ENCODE measurements at places on chromosomes 16 and 17.

GRCh38 chr17:64281962-64282752, 19.1 kb upstream of the TEX2 start:
- DNase-seq = peak; percentile 73

DNA sequence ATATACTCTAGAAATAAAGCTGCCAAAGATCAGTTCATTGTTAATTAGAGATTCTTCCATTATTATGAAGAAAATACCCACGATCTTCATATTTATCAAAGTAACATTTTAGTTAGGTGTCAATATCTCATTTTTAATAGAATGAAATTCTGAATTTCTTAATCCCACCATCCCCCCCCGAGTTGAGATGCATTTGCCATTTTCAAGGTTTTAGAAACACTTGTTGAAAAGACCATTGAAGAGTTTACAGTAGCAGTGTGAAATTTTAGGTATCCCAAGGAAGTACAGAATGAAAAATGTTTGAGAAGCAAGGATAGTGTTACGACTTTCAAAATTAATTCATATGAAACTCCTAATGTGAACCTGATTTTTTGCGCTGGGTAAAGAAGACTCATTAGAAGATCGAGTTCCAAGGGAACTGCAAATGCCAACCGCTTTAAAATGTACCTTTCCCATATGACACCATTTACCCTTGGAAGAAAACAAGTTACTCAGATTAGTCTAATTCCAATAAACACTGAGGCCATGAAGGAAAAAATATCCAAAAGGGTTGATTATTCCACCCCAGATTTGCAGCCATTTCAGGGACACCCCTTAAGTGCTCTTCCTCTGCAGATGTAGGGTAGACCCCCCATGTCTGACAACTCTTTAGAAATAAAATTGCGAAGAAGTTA, 731 bp downstream of the IKZF3 start:
- DNase-seq = no peak

DNA sequence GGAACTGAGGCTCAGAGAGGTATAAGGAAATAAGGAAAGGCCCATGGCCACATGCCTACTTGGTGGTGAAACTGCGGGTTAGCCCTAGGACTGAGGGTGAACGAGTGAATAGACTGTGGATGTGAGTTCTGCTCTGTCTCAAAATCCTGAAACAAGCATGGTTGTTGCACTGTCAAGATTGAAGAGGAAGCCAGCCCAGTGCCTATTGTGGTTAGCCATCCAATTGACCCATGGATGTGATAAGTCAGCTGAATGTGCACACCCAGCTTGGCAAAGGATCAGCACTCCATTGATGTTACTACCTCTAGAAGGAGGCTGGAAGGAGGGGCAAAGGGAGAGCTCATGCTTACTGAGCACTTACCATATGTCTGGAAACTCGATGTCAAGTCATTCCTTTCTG, 4.5 kb downstream of the TMEM114 start:
- DNase-seq = no peak

DNA sequence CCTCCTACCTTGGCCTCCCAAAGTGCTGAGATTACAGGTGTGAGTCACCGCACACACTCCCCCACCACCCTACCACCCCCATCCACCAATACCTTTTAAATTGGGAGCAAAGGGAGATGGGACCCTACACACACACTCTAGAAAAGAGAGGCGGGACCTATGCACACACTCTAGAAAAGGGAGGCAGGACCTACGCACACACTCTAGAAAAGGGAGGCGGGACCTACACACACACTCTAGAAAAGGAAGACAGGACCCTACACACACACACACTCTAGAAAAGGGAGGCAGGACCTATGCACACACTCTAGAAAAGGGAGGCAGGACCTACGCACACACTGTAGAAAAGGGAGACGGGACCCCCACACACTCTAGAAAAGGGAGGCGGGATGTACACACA, 18.9 kb downstream of the TPSD1 start:
- no peak for DNase-seq

GRCh38 chr16:81164958-81165357, 68.8 kb upstream of the GCSH start:
- DNase-seq = no peak

DNA sequence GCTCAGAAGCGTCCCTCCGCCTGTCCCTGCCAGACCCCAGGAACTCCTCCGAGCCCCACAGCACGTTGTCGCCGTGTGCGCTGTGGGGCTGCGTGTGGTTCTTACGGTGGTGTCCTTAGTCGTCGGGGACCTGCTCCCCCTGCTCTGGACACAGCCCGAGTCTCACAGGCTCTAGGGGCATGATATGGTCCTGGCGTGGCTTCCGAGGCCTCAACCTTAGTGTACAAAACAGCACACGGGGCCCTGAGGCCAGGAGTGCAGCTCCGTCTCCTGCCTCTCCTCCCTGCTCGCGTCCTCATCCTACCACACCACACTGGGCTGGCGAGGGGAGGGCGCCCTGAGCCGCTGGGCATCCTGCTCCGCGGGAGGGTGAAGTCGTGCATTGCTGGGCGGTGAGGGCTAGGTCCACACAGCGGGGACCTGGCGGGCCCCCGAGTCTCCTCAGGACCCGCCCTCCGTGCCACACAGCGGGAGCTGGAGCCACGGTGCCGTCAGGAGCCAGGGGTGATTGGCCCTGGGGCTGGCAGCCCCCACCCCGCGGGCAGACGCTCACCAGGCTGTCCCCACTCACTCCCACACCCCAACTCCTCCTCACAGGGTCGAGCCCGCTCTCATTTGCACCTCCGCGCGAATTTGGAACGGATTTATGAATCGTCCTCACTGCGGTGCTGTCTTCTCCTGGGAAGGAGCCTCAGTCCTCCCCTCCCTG, 1.2 kb upstream of the MAFG start:
- DNase-seq = no peak

- no peak for DNase-seq
These were observed 55.8 kb upstream of the GSE1 start for GRCh38 chr16:85557083-85557970.

GRCh38 chr16:3646348-3646920, 8.1 kb upstream of the DNASE1 start:
- no peak for DNase-seq

- no peak for DNase-seq
These were observed 957 bp downstream of the VPS25 start for GRCh38 chr17:42774066-42774745.

GRCh38 chr16:79607587-79607986, 7.0 kb upstream of the MAF start:
- no peak for DNase-seq

GRCh38 chr16:1494711-1495110, 1.6 kb downstream of the TELO2 start:
- DNase-seq = no peak

DNA sequence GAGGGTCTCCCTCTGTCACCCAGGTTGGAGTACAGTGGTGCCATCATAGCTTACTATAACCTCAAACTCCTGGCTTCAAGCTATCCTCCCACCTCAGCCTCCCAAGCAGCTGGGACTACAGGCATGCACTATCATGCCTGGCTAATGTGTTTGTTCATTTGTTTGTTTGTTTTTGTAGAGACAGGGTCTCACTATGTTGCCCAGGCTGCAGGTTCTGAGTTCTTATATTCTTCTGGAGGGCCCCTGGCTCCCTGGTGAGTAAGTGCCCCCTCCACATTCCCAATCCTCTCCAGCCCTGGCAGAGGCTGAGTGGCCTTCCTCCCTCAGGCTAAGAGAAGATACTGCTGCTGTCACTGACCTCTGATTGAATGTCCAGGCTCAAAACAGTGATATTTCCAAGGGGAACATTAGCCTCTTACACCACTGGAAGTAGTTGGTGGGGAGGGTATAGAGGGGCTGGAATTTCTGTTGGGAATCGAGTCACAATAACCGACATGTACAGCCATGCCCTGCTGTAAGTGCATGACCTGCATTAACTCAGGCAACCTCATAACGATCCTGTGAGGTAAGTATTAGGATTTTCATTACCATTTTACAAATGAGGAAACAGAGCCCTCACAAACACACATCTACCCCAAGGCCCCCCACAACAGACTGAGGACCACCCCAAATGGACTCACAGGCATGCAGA, 2.7 kb upstream of the ETV4 start:
- DNase-seq = no peak

- no peak for DNase-seq
These were observed 356 bp downstream of the TUBD1 start for GRCh38 chr17:59892251-59892923.

DNA sequence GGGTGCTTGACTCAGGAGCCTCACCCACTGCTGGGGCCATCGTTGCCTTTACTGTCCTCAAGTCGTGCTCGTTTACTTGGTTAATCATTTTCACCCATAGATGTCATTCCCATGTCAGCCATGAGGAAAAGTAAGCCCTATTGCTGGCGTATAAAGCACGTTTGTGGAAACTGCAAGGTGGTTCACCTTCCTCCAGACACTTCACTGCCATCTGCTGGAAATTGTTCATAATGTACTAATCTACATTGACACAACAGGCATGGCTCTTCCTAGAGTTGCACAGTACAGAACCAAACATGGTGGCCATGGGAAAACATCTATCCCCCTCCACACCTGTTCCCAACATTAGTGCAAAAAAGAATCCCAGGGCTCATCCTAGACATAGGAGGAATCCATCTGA, 116.6 kb downstream of the ZNF18 start:
- DNase-seq = no peak

DNA sequence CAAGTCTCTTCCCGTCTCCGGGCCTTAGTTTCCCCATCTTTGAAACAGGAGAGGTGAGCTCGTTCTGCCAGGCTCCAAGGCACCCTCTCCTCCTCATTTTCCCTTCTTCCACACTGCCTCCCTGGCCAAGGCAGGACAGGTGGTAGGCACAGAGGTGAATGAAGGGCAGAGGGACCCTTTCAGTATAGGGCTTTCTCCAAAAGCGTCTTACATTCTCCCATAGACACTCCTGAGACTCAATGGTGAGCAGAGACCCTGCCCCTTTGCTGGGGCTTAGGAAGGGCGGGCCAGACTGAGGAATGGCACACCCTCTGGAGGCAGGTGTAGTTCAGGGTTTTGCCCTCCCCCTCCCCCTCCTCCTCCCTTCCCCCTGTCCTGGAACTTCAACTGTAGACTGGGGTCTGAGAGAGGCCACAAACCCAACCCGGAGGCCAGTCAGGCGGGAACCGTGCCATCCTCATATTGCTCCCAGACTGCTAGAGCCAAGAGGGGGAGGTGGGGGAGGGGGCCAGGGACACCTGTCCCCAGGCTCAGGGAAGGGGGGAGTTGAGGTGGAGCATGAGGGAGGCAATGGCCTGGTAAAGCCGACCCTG, 1.9 kb downstream of the PLEKHH3 start:
- DNase-seq = no peak

DNA sequence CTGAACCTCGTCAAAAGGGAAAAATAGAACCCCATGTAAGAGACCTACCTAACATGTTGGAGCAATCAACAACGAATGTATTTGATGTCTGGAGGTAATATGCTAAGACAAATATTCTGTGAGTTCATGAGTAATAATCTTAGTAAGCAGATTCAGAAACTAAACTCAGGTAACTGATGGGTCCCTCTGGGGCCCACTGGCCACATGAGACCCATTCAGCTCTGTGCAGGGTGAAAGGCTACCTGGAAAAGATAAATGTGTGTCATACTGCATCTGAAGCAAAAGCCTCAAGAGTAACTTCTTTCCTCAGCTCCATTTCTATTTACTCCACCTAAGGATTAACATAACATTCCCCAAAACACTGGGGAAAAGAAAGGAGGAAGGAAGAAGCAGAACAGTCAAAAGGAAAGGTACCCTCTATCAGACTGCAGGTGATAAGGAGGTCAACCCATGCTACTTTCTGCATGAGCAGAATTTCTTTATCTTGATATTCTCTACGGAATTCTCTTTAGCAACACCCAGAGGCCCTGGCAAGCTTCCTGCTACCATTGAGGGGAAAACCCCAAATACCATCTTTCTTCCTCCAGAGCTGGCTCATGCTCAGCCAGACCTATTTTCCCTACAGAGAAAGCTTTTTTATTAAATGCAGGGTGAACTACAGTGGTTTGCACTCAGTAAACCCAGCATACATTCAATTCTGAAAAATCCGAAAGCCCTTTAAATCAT, 37.7 kb upstream of the ABCA6 start:
- no peak for DNase-seq

- no peak for DNase-seq
These were observed 32.8 kb downstream of the AKAP1 start for GRCh38 chr17:57117798-57118197.

DNA sequence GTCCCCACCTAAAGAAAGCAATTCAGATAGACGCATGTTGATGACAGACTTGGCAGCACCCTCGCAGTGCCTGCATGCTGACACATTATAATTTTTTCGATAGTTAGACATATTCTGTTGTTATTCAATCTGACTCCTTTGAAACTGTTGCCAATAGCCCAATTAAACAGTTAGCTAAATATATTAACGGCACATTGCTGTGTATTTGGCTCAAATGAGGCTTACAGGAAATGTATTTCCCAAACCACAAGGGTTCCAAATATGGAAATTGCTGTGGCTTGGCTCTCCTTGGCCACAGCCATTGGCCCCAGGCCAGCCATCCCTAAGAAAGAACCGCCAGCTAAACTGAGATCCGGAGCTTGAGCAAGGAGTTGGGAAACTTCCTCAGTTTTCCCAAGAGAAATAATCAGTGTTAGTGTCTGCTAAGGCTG, 31.1 kb downstream of the C16orf82 start:
- no peak for DNase-seq

GRCh38 chr16:68202091-68202519, 33.8 kb downstream of the ESRP2 start:
- no peak for DNase-seq

- DNase-seq = no peak
These were observed 23.2 kb upstream of the CCL22 start for GRCh38 chr16:57335366-57335765.
